Stimulated activated CD4-positive, alpha-beta T cell treated with anti-CD3 and anti-CD28 coated beads, Interleukin-1b, Interleukin-23, amount 100 ng/mL, for 48 hours (primary cell): ENCODE measurements at places on chromosomes 16 and 17.

DNA sequence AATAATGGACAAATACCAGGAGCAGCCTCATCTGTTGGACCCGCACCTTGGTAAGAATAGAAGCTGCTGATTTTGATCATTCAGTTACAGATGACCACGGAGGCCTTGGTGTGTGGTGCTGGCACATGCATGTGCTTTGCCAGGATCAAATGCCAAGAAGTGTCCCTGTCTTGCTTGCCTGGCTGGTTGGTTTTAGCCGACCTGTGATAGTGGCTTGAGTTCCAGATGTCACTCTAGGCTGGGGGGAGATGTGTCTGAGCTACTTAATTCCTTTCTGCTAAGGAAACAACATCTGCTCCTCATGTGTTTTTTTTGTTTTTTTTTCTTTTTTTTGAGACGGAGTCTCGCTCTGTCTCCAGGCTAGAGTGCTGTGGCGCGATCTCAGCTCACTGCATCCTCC is 4.3 kb downstream of the TBCD start:
- DNase-seq = no peak

DNA sequence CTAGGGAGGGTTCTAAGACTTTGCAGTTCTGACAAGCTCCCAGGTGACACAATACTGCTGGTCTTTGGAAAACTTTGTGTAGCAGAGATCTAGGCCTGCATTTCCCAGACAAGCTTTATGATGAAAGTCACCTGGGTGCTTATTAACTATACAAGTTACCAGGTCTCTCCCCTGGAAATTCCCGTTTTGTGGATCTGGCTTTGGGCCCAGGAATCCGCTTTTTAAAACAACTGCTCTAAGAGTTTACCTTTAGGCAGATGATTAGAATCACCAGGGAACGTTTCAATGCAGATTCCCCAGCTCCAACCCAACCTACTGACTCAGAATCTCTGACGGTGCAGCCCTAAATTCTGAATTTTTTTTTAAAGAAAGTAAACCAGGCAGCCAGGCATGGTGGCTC is 36.3 kb downstream of the MYH3 start:
- DNase-seq = no peak

DNA sequence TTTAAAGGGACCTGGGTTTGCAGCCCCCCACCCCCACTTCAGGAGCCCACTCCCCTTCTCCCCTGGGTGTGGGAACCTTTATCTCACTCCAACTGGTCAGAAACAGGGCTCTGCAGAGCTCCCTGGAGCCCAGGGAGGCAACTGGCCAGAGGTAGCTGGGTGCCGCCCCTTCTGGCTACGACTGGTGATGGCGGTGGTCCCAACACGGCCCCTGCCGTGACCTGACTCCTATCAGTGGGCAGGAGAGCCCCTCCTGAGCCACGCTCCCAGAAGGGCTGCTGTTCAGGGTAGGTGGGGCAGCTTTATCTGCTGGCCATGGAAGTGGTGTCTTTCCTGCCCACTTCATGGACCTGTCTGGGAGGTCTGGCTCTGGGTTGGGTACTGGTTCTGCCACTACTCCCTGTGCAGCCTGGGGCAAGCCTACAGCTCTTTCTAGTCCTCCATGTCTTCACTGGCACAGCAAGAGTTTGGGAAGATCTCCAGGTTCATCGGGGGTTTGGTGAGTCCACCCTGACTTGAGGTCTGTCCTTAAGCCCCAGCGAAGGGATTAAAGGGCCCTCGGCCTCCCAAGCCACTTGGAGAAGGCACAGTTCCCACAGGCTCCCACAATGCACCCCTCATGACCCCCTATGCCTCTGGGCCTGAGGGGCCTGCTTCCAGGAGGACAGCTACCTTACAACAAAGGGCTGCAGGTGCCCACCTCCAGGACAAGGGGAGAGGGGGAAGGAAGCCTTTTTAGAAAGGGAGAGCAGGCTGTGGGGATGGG is 5.5 kb upstream of the SREBF1 start:
- no peak for DNase-seq

DNA sequence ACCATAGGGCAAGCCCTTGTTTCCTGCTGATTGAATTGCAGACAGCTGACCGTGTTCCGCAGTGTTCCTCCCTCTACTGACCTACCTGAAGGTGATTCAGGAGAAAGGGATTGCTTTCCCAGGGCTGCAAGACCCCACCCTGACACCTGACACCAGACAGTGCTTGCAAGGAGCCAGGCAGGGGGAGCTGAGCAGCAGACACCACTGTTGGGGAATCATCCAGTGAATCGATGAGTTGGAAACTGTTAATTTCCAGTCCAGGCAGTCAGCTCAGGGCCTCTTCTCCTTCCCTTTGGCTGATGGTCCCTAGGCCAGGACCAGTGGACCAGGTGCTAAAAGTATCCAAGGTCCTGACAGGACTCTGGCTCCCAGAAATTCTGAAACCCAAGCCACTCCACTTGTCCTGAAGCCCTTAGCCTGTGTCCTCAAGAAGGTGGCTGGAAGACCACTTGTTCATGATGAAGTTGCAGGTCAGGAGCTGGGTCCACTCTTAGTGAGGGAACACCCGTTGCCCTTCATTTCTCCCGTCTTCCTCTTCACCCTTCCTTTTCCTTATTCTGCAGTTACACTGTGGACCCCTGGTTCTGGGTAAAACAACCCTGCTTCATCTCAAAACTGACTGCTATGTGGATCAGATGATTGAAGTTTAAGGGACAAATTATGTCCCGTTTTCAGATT is 9.5 kb upstream of the UNK start:
- DNase-seq = no peak

DNA sequence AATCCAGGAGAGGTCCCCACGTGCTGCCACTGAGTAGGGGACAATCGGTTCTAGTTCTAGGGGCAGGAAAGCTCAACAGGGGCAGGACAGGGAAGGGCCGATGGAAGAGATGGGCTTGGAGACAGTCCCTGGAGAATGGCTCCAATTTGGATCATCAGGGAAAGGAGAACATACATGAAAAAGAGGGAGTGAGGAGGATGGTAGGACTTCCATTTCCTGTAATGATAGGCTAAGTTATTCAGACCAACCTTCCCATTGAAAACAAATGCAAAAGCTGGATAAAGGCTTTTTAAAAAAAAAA is 20.4 kb upstream of the GPATCH8 start:
- DNase-seq = no peak

GRCh38 chr16:10862438-10862837 is 14.6 kb upstream of the CIITA start:
- no peak for DNase-seq

DNA sequence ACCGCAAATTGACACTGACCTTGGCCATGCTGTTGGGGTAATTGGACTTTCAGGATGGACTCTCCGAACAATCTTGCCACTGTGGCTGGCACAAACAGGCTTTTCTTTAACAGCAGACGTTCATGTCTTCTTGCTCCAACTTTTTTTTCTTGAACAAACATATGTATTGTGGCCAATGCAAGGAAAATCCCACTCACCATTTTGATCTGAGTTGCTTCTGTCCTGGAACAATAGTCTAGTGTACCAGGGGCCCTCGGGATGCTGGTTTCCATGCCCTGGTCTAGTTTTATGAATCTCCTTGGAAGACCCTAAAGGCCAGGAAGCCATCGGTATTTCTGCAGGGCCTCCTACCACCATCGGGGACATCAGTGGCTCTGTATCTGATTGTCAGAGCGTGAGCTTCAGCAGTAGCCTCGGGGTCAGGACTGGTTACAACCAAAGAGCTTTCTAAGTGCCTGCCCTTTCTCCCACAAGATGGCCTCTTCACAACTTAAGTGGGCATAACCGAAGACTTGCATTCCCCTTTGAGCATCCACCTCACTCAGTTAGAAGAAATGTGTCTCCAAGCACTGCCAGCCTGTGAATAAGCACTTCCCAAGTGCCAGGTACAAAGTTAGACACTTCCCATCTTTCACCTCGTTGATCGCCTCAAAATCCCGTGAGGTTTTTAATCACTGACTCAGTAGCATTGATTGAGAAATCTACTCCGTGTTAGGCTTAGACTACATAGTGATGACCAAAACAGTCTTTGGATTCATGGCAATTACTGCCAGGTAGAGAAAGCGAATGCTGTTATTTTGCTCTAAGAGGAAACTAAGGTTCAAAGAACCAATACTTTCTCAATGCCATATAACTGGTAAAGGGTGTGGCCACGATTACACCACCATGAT is 87.0 kb upstream of the TBX2 start:
- no peak for DNase-seq

- no peak for DNase-seq
Measured at GRCh38 chr17:47905221-47905733, 9.2 kb downstream of the SP2 start.

DNA sequence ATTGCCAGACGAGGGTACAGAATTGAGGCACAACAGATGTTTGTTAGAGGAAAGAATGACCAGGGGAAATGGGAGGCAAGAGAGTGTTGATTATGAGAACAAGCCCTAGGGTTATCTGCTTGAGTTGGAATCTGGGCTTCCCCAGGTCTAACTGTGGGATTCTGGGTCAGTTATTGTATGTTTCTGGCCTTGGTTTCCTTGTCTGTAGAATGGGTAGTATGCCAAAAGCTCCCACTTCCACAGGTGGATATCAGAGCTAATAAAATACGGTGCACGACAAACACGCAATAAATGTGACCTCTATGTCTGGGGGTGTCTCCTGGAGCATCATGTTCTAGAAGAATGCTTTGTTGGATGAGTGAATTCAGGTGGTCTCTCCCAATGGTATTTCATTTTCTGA is 517 bp downstream of the TMC5 start:
- DNase-seq = no peak

DNA sequence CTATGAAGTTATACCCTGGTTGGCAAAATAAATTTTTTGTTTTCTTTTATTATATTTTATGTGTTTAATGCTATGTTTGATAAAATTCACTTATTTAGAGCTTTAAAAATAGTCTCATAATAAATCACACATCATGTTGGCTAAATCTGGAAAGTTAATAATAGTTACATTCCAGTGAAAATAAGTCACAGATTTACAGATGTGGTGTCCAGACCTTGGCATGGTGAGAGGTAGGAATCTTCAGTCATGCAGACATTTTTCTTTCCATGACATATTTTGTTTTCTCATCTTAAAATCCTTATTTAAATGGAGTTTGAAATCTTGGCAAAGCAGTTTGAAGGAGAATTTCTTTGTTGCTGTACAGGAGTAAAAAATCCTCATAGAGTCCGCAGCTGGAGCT is 48.1 kb upstream of the GOSR1 start:
- DNase-seq = no peak

GRCh38 chr17:78925662-78926555 is 722 bp upstream of the TIMP2 start:
- DNase-seq = no peak

DNA sequence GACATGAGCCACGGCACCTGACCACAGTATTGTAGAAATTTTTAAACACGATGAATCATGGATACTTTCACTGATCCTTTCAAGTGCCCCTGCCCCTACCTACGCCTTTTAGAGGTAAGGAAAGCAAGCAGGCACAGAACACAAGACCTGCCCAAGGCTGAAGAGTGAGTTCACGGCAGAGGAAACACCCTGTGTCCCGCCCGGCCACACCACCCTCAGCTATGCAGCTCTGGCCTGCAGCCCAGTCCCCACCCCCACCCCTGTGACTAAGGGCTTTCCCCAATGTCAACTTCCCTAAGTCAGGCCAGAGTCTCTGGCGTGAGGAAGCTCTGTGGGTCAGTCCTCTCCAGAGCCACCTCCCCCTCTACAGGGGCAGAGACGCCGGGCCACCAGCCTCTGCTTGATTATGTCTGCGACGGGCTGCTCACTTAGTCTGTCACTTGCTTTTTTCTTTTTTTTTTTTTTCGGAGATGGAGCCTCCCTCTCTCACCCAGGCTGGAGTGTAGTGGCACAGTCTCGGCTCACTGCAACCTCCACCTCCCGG is 8.4 kb downstream of the SLC16A5 start:
- DNase-seq = no peak
